NCI-H1436 (cell line): ENCODE measurements at places on chromosomes 1 and 21.

- peak; percentile 33 for DNase-seq
Measured at GRCh38 chr1:202571719-202572339, 138.4 kb downstream of the SYT2 start.

DNA sequence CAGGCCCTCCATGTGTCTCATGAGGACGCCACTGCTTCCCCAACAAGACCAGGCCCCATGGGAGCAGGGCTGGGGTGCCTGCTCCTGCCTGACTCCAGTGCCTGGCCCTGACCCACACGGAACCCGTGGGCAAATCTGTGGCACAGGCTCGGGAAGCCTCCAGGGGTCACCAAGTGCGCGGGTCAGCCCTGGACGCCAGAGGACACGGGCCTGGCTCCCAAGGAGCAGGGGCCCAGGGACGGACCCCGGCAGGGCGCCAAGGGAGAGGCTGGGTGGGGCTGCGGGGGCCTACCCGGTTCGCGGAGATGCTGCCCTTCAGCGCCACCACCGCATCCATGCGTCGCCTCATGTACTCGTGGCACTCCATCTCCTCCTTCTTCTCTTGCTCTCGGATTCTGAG lies 31.9 kb downstream of the CFAP74 start:
- DNase-seq = no peak

- DNase-seq = no peak
Measured at GRCh38 chr1:20735581-20736111, 3.1 kb upstream of the SH2D5 start.

DNA sequence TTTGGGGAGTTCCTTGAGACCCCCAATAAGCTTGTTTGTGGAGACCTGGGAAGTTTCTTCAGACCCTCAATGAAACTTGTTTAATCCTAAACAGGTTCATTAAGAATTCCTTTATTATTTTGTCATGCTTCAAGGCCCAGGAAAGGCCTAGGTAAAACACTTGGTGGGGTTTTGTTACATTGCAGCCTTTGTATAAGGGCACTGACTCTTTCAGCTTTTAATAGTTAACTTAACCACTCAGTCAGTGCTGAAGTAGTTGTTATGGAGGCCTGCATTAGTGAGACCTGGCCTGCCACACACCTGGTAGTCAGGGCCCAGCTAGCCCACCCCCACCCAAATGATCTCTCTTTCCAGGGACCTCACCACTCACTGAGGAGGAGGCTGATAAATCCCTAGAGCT lies 103.7 kb downstream of the FCRL5 start:
- no peak for DNase-seq

- no peak for DNase-seq
Measured at GRCh38 chr1:235533476-235534168, 29.4 kb upstream of the B3GALNT2 start.

GRCh38 chr1:230226007-230226800 lies 159.2 kb downstream of the GALNT2 start:
- DNase-seq = no peak

GRCh38 chr21:15066123-15066575 lies 1.3 kb upstream of the NRIP1 start:
- no peak for DNase-seq

GRCh38 chr1:21237446-21238088 lies 52.7 kb downstream of the ECE1 start:
- no peak for DNase-seq

GRCh38 chr1:92274939-92275338 lies 23.8 kb downstream of the GLMN start:
- no peak for DNase-seq

GRCh38 chr1:234907940-234908405 lies 220.7 kb downstream of the TOMM20 start:
- DNase-seq = no peak

- peak; percentile 40 for DNase-seq
Measured at GRCh38 chr1:237814319-237814924, 76.3 kb downstream of the ZP4 start.

GRCh38 chr21:33811167-33812010 lies 104.2 kb downstream of the ATP5PO start:
- DNase-seq = no peak

- no peak for DNase-seq
Measured at GRCh38 chr1:243488459-243489157, 232.8 kb downstream of the SDCCAG8 start.

- DNase-seq = no peak
Measured at GRCh38 chr1:52693843-52694242, 4.3 kb downstream of the COA7 start.

- DNase-seq = no peak
Measured at GRCh38 chr1:202112859-202113689, 9.6 kb upstream of the GPR37L1 start.

DNA sequence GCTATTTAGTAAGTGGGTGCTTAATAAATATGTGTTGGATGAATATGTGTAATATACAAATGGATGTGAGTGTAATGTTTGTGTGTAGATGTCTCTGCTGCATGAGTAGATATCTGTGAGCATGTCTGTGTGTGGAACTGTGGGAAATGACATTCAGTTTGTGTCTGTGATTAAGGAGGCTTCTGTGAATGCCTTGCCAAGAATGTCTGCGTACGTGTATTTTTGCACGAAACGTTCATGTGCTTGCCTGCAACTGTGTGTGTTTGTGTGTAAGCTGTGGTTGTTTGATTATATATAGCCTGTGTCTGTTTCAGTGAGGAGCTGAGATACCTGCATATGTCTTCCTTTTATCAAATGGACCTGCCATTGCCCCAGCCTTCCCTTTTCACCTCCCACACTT lies 13.8 kb downstream of the DMBX1 start:
- no peak for DNase-seq

- no peak for DNase-seq
Measured at GRCh38 chr1:59025201-59025600, 241.4 kb upstream of the JUN start.

GRCh38 chr1:112457955-112458354 lies 50.8 kb upstream of the WNT2B start:
- DNase-seq = no peak

GRCh38 chr1:18932879-18933278 lies 23.6 kb downstream of the IFFO2 start:
- no peak for DNase-seq

DNA sequence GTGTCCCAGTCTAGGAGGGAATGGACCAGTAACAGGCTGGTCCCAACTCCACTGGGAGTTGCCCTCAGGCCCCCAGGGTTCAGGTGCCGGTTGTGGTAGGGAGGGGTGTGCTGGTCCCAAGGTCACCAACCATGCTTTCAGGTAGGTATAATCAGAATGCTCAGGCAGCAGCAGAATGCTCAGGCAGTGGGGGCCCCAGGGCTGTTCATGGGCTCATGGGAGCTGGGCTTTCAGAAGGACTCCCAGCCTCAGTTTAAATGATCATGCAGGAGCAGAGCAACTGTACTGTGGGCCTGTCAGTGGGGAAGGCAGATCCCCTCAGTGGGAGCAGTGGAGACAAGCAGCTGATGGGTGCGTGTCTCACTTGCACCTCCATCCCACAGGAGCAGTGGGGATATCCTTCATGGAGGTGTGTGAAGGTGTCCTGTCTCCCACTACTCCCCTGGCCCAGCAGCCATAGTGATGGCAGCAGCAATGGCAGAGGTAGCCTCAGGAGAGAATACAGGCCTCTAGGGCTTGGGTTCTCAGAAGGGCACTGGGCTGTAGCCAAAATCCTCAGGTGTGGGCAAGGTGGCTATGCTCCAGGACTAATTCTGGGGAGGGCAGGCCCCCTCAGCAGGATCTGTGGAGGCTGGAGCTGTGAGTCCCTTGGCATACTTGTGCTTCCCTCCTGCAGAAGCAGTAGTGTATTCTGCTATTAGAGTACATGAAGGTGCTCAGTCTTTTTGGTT lies 917.3 kb upstream of the B3GALT2 start:
- DNase-seq = no peak

DNA sequence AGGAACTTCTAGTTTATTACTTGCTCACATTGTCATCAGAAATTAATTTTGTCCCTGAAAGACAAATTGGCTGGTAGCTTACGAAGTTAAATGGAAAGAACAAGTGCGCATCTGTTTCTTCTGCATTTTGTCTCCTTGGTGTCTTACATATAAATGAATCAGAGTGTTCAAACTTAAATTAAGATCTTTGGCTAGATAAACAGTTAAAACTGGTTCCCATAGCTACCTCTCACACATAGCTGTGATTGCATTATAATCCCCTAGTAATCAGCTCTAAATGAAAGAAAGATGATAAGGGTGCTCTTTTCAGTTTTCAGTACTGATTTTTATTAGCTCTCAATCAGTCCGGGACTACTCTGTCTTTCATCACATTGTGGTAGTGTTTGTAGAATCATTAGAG lies 124.2 kb upstream of the LMO4 start:
- no peak for DNase-seq

GRCh38 chr21:40300300-40300699 lies 433.1 kb downstream of the PCP4 start:
- DNase-seq = no peak

- no peak for DNase-seq
Measured at GRCh38 chr1:222043444-222044292, 301.8 kb upstream of the DUSP10 start.

- DNase-seq = no peak
Measured at GRCh38 chr1:172674831-172675613, 16.1 kb downstream of the FASLG start.

DNA sequence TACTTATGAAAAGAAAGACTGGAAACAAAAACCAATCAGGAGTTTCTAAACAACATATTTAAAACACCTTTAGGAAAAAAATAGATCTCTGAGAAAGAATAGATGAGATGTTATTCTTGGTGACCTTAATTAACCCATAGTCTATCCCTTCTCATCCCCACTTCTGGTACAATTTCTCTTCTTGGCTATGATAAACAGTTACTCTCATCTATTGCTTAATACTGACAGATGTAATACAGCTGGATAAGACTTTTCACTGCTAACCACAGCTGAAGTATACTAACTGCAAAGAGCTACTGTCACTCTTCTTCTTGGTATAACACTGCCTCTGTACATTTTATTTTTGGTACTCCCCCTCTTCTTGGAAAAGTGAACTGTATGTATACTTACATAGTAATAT lies 15.2 kb downstream of the EXTL2 start:
- DNase-seq = no peak

GRCh38 chr1:78334952-78335351 lies 155.8 kb upstream of the PTGFR start:
- DNase-seq = no peak

GRCh38 chr1:85599076-85599491 lies 18.5 kb downstream of the CCN1 start:
- DNase-seq = no peak

- no peak for DNase-seq
Measured at GRCh38 chr1:36199934-36200741, 24.1 kb upstream of the THRAP3 start.

DNA sequence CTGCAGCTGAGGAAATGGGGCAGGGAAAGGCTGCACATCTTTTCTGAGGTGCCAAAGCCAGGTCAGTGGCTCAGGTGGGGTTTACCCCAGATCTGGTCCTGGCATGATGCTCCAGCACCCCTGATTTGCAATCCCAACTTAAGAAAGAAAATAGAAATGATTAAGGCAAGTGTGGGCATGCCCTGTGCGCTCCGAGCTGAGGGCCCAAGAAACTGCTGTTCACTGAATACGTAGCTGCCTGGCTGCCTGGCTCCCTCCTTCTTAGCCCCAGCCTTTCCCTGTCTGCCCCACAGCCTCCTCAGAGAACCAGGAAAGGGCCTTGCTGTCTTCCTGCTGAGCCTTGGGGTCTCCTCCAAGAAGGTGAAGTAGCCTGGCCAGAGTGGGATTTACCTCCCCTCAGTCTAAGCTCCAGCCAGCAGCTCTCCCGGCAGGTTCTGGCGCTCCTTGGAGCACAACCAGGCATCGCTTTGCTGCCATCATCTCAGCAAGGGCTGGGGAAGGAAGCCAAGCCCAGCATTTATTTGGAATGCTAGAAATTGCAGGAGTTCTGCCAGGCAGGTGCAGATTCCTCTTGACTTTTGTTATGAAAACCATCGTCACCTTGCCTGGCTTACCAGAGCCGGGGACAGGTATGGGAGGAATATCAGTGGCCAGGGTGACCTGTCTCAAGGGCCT lies 51.3 kb upstream of the SELENON start:
- no peak for DNase-seq

DNA sequence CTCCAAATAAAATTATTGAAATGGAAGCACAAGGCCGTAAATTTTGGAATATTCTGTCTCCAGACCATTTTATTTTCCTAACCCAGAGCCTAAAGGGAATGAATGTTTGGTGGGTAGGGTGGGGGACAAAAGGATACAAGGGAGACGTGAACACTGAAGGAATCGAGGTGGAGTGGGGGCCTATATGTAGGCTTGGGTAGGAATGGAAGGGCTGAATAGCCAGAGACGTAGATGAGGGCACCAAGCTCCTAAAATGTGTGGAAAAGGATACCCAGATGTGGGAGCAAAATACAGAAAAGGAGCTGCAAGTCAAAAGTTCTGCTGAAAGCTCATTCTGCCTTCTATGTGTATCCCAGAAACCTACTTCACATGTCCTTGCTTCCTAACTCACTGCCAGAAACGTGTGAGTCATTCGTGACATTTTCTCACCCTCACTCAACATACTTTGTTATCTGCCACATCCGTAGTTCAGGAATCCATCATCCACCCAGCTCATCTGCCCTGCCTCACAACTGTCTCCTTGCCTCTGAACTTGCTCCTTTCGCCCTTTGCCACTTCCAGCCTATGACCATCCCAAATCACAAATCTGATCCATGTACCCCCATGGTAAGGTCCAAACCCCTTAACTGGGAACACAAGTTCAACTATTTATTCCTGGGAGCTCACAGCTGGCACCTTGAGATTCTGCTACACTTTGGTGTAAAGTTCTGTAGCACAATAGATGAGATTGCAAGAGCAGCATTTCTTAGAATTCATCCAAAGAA lies 84.1 kb upstream of the PRDX6 start:
- no peak for DNase-seq

DNA sequence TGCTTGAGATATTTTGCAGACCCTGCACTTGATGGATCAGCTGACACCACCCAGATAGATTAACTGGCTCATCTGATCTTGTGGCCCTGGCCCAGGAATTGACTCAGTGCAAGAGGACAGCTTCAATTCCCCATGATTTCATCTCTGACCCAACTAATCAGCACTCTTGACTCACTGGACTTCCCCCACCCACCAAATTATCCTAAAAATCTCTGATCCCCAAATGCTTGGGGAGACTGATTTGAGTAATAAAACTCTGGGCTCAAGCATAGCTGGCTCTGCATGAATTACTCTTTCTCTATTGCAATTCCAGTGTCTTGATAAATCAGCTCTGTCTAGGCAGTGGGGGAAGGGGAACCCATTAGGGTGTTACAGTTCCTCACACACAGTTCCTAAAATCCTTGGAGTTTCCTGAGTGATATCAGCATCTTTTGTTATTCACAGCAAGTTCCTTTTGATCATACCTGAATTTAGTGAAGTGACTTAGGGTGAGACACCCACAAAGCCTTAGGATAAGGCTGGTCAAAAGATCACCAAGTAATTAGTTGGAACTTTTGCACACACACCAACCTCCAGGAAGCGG lies 104.2 kb downstream of the COP1 start:
- DNase-seq = no peak

GRCh38 chr1:84584126-84584525 lies 9.9 kb upstream of the CTBS start:
- no peak for DNase-seq
